GDM1 (cell line): ENCODE measurements at places on chromosomes 6 and 20.

- DNase-seq = no peak
Measured at GRCh38 chr6:26315274-26315673, 49.7 kb upstream of the BTN3A2 start.

GRCh38 chr6:157613011-157613522, 210.0 kb upstream of the SNX9 start:
- no peak for DNase-seq

- DNase-seq = peak; percentile 81
Measured at GRCh38 chr20:63846128-63846771, 15.0 kb upstream of the ABHD16B start.

DNA sequence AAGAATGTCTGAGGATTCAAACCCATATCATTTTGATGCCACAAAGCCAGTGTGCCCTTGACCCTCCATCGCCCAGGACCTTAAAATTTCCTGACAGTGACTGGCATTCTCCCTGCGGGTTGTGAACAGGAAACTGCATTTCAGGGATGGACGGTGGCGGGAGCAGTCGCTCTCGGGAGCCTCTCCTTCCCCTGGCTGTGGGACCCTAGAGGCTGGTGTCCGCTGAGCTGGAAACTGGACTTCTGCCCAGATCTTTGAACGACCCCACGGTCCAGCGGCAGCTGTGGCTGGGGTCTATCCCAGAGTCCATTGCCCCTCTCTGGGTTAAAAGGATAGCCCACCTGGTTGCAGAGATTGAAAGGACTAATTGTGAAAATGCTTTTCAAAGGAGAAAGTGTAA, 1.4 kb upstream of the SEC63 start:
- no peak for DNase-seq

- no peak for DNase-seq
Measured at GRCh38 chr6:154797857-154798256, 64.6 kb downstream of the SCAF8 start.
